ENCODE measurements at places on chromosomes 7 and 10.

DNA sequence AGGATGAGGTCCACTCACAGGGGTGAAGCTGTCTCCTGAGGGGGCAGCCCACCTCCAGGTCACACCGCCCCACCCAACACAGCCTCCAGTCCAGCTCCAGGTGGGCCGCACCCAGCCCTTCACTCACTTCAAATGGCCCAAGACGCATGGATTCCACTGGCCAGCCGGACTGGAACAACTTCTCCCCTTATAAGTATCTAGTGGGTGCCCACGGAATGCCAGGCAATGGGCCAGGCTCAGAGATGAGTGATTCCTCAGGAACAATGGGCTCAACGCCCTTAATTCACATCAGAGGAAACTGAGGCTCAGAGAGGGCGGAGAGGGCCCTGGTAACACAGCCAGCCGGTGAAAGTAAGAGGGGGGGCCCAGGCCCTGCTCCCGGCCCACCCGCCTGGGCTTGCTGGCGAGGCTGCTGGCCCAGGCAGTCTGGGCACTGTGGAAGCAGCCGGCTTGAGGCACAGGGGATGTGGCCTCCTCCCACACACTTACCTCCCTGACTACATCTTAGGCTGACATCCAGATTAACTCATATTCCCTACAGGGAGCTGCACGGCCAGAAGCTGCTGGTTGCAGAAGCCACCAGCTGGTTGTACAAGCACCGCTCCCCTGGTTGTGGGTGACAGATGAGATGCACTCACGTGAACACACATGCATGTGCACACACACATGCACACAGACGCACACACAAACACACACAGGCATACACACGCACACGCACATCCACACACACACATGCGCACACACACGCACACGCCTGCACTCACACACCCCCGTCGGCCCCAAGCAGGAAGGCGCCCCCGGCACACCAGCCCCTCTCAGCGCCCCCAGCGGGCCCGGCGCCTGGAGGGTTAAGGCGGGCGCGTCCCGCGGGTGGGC, 1.0 kb upstream of the FAM20C start:
- H3K27me3 ChIP-seq = peaks cover 11% of the 10 kb centered on the region
- DNase-seq = no peak
- H3K4me1 ChIP-seq = peaks cover 3% of the 10 kb centered on the region
- no peak overlapping the region for H3K27ac ChIP-seq

DNA sequence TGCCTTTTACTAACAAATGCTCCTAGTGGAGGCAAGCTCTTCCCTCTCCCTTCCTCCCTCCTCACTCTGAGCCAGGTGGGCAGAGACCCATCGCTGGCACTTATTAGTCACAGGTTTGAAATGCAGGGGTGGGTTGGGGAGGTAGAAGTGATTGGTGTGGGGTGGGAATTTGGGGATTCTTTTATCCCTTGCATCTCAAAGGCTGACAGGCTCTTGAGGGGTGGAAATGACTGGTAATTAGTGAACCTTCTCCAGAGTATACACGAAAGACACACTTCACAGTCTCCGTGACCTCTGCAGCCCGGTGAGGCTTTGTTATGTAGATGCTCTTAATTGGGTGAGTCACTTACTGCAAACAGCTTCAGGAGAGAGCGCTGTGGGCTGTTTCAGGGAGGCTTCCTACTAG, 13.9 kb upstream of the LRMDA start:
- H3K36me3 ChIP-seq = no peaks in the 10 kb centered on the region
- DNase-seq = no peak
- no peak overlapping the region for H3K27ac ChIP-seq
- no peak overlapping the region for H3K4me3 ChIP-seq
- H3K4me1 ChIP-seq = no peaks in the 10 kb centered on the region

DNA sequence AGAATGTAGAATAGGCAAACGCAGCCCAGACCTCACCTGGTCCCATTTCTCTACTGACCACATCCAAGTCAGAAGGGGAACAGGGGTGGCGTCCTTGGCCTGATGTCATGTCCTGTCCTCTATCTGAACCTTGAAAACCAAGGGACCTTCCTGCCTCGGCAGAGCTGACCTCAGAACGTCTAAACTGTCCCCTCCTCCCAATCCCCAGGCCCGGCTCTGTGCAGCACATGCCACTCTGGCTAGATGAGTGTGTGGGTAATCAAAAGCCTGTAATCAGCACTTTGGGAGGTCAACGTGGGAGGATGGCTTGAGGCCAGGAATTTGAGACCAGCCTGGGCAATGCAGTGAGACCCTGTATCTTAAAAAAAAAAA, 46.5 kb upstream of the ZNF479 start:
- no peaks in the 10 kb centered on the region for H3K36me3 ChIP-seq
- no peaks in the 10 kb centered on the region for H3K4me1 ChIP-seq
- no peak for DNase-seq
- H3K4me3 ChIP-seq = no peak overlapping the region

DNA sequence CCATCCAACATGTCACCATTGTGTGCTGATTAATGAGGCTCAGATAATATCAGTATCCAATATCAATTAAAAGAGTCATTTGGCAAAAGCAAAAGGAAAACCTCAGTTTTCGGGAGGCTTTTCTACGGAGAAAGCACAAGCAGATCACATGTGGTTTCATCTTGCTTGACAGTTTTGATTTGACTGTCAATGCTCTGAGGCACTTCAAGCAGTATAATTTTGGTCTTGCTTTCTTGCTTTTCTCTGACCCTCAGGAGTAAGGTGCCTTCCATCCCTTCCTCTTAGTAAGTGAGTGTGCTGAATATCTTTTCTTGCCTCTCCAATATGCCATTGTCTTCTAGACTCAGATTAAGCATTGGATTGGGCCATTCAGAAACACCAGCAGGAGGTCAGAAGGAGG, 115.5 kb upstream of the CALCR start:
- H3K4me1 ChIP-seq = no peaks in the 10 kb centered on the region
- DNase-seq = no peak
- no peaks in the 10 kb centered on the region for H3K36me3 ChIP-seq
- H3K27ac ChIP-seq = no peak overlapping the region
- H3K4me3 ChIP-seq = no peak overlapping the region

DNA sequence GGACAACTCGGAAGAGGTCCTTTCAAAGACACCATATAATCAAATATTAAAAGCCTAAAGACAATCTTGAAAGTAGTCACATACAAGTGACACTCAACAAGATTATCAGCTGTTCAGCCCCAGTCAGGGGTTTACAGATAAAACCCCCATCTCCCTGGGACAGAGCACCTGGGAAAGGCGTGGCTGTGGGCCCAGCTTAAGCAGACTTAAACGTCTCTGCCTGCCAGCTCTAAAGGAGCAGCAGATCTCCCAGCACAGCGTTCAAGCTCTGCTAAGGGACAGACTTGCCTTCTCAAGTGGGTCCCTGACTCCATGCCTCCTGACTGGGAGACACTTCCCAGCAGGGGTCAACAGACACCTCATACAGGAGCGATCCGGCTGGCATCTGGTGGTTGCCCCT, 18.0 kb downstream of the CDCA7L start:
- DNase-seq = no peak
- H3K27ac ChIP-seq = no peak overlapping the region
- H3K4me3 ChIP-seq = no peak overlapping the region
- no peaks in the 10 kb centered on the region for H3K4me1 ChIP-seq

GRCh38 chr10:97612386-97612785, 20.9 kb downstream of the MORN4 start:
- H3K4me1 ChIP-seq = no peaks in the 10 kb centered on the region
- H3K27ac ChIP-seq = no peak overlapping the region
- no peak for DNase-seq
- H3K4me3 ChIP-seq = no peak overlapping the region

DNA sequence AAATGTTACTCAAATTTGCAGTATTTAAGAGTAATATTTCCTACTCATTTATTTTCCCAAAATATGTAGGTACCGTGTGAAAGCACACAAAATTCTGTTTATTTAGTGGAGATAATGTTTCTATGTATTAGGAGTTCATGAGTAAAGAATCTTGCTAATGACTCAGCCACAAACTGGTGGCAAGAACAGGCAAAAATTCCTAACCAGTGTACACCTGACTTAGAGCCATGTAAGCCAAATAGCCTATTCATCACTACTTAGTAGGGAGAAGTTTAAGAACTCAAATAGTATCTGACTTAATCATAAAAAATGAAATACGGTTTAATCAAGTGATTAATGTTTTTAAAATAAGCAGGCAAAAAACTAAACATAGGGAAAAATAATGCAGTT, 169.0 kb downstream of the SRPK2 start:
- no peaks in the 10 kb centered on the region for H3K4me1 ChIP-seq
- no peak overlapping the region for H3K4me3 ChIP-seq
- H3K36me3 ChIP-seq = no peaks in the 10 kb centered on the region
- H3K27ac ChIP-seq = no peak overlapping the region
- no peaks in the 10 kb centered on the region for H3K27me3 ChIP-seq

- no peaks in the 10 kb centered on the region for H3K4me1 ChIP-seq
- no peak overlapping the region for H3K27ac ChIP-seq
- DNase-seq = no peak
- H3K27me3 ChIP-seq = no peaks in the 10 kb centered on the region
These were observed 710.0 kb downstream of the LRMDA start for GRCh38 chr10:76141376-76141775.

DNA sequence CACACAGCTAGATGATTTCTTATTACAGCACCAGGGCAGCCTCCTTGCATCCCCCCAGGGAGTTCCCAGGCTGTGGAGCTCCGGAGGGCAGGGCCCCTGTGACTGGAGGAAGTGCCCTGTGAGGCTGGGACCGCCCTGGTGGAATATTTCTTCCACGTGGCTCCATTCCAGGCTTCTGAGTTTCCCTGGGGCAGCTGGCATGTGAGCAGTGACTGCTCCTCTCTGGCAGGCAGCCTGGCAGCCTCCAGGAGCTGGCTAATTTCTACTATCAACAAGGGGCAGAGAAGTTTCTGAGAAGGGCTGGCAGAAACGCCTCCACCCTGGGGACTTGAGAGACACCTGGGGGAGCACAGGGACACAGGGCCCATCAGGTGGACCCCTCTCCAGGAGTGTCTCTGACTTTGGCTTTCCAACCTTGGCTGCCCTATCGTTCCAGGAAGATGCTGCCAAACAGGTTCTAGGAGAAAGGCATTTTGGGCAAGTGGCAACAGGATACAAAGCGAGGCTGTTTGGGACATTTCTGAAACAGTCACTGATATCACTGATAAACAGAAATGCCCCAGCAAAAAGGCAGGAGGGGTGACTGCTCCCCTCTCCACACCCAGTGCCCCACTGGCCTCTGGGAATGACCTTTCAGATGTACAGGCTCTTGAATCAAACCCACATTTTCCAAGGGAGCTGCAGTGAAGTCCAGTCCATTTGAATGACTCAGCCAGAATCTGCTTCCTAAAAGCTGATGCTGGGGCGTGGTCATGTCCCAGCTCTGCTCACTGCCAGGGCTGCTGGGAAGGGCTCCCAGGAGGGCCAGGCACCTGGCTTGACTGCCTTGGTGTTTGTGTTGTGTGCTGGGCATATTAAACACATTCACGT, 16.1 kb downstream of the MYOF start:
- H3K27ac ChIP-seq = no peak overlapping the region
- H3K36me3 ChIP-seq = no peaks in the 10 kb centered on the region
- no peak overlapping the region for H3K4me3 ChIP-seq
- no peaks in the 10 kb centered on the region for H3K4me1 ChIP-seq

DNA sequence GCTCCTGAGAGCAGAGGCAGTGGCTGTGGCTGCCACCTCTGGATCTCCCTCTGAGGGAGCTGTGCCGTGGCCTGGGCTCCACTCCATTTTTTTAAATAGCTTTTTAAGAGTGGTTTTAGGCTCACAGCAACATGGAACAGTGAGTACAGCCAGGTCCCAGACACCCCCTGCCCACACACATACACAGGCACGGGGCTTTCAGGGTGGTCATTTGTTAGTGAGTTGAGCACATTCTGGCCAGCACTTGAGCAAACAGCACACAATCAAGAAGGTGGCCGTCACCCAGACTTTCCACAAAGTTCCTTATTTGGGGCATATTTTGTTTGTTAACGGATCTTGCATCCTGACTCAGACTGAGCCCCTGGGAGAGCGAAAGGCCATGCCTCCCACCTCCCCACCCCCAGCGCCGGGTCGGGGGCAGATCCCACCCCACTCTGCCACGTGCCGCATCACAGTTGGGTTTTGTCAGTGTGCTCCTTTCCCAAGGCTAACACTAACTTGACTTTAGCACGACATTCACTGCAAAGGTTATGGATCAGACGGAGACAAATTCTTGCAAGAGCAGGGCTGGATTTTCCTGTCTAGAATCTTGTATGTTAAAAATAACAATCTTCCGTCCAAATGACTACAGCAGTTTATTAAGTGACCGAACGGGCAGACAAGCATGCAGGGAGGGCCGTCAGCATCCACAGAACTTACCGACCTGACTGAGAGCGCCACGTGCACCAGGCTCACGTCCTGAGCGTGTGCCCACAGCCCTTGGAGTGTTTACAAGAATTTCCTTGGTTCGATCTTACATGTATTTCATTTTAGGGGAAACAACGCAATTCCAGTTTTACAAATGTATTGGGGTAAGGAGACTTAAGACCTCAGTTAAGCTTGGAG, 156.5 kb upstream of the NPS start:
- no peaks in the 10 kb centered on the region for H3K36me3 ChIP-seq
- no peak overlapping the region for H3K4me3 ChIP-seq
- no peaks in the 10 kb centered on the region for H3K27me3 ChIP-seq
- no peaks in the 10 kb centered on the region for H3K4me1 ChIP-seq
- no peak for DNase-seq

- no peak overlapping the region for H3K4me3 ChIP-seq
- no peak overlapping the region for H3K27ac ChIP-seq
- no peaks in the 10 kb centered on the region for H3K4me1 ChIP-seq
- DNase-seq = no peak
These were observed 193.4 kb upstream of the PDE1C start for GRCh38 chr7:32263611-32264010.

DNA sequence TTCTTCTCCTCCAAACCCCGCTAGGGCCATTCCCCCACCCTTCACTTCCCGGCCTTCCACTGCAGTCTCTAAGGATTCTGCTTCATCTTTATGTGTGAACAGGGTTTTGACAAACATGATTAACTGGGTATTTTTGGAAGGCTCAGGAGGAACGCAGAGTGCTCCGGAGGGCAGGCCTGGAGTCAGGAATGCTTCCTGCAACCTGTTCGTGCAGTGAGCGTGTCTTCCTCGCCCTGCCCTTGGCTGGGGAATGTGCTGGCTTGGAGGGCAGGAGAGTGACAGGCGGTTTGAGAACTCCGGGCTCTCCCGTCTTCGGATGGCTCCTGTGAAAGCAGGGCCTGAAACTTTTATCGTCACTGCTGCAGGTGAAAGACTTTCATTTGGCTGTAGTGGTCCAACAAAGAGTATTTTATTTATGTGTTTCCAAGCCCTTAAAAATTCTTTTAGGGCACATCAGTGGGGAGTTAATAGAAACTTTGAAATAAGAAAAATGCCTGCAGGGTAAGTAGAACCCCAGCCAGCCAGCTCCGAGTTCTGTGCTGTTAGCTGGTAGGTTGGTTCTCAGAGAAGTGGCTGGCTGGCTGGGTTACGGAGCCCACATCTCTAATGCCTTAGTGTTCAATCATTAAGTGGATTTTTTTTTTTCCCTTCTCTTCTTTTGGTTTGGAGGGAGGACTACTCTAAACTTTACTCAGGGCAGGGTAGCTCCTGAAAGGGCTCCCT, 51.0 kb downstream of the TCF7L2 start:
- no peak overlapping the region for H3K4me3 ChIP-seq
- no peaks in the 10 kb centered on the region for H3K27me3 ChIP-seq
- no peak for DNase-seq

- no peak for DNase-seq
- no peak overlapping the region for H3K4me3 ChIP-seq
- H3K27me3 ChIP-seq = no peaks in the 10 kb centered on the region
- no peaks in the 10 kb centered on the region for H3K4me1 ChIP-seq
- no peaks in the 10 kb centered on the region for H3K36me3 ChIP-seq
- H3K27ac ChIP-seq = no peak overlapping the region
These were observed 99.9 kb upstream of the JAZF1 start for GRCh38 chr7:28280516-28280915.

All from CD8-positive, alpha-beta memory T cell (primary cell).